ENCODE measurements at places on chromosomes 1 and 21.

- DNase-seq, result no peak
These were observed 14.1 kb upstream of the TRAPPC10 start for GRCh38 chr21:43997766-43998742.

GRCh38 chr1:210771131-210771530 is 362.8 kb downstream of the KCNH1 start:
- no peak for DNase-seq

GRCh38 chr1:64687725-64688327 is 57.0 kb upstream of the RAVER2 start:
- no peak for DNase-seq

- DNase-seq, result no peak
These were observed 116.9 kb downstream of the ETS2 start for GRCh38 chr21:38922474-38923235.

DNA sequence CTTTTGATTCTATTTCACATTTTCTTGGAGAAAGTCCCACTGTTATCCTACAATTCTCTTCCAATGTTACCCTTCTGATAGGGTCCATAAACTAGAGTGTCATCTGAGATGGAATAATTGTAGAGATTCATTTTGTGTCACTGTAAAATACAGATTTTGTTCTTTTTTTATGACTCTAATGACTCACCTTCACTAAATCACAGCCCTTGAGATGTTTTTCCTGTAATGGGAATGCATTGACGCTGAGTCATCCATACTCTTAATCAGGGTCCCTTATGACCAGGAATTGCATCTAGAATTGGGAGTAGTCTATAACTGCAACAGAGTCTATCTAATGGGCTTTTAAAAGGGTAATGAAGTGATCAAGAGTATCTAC is 315.5 kb downstream of the TGFB2 start:
- no peak for DNase-seq

- no peak for DNase-seq
These were observed 198.1 kb upstream of the TMEM51 start for GRCh38 chr1:14955402-14955801.

DNA sequence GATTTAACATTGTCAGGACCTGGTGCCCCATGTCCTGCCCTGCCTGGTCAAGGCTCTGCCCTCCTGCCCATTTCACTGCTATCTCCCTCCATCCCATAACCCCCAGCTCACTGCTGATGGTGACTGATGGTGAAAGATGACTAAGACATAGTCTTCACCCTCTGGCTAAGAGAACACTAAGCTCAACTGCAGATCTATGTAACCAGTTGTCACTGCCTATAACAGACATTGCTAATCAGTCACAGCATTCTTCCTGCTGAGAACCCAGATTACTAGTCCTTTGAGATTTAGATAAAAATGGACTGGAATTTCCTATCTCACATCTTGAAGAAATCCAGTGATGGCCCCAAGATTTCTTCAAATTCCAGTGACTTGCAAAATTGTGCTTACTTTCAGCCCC is 8.0 kb upstream of the ZNF362 start:
- no peak for DNase-seq

DNA sequence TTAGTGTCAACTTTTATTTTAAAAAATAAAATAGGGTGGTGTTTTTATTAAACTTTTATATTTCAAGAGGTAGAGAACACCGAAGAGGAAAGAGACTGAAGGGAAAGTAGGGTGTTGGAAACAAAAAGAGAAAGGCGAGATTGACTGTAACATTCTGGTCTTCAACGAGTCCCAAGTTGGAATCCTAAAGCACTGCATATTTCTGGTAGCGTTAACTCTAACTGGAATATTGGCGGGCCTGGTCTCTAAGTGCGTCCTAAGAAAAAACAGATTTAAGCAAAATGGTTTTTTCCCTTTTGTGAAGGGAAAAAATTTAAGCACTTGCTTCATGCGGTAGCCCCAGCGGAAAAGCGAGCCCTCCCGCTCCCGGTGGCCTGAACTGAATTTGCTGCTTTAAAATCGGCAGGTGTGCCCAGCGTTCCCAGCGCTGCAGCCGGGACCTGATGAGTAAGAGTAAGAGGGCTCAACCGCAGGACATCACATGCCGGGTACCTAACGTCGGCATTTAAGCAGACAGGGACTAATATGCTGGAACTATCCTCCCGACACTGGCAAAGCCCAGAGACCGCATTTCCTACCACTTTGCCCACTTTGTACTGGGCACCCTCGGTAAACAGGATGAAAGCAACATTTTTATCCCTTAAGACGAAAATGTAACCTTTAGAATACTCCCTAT is 30.5 kb upstream of the NFIA start:
- no peak for DNase-seq

DNA sequence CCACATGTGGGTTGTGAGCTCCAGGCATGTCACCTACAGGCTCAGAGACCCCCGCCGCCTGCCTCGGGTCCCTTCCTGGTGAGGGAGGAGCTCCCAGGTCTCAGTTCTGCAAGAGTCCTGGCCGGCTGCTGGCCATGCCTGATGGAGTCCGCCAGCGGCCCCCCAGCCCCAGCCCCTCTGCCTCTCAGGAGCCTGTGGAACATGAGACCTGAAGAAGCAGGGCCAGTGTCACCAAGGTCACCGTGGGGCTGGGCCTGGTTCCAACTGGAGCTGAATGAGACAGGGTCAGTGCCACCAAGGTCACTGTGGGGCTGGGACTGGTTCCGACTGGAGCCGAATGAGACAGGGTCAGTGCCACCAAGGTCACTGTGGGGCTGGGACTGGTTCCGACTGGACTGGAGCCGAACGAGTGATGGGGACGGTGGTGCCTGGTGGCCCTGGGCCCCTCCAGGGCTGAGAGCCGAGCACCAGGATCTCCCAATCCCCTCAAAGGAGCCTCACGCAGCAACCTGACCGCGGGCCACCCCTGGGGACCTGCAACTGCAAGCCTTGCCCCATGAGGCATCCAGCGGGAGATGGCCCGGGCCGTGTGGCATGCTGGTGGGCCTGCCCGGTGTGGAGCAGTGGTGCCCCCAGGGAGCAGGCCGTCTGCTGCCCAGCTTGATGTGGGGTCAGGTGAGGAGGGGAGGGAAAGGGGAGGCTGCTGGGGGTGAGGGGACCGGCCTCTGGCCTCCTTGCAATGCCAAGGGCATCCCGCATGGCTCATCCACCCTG is 14.5 kb upstream of the PTTG1IP start:
- no peak for DNase-seq

DNA sequence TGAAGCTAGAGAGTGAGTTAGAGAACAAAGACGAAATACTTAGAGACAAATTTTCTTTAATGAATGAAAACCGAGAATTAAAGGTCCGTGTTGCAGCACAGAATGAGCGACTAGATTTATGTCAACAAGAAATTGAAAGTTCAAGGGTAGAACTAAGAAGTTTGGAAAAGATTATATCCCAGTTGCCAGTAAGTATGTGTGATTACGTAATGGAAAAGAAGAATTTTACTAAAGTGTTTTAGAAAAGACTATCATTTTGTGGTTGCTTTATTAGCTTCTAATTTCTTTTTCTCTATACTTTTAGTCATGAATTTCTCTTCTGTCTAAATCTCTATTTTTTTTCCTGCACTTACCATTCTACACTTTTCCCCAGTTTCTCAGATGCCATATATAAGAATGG is 26.7 kb downstream of the CCDC18 start:
- no peak for DNase-seq

- DNase-seq, result no peak
These were observed 36.6 kb upstream of the PIGC start for GRCh38 chr1:172480431-172480830.

- DNase-seq, result no peak
These were observed 122.6 kb downstream of the FCRL5 start for GRCh38 chr1:157429601-157430240.

DNA sequence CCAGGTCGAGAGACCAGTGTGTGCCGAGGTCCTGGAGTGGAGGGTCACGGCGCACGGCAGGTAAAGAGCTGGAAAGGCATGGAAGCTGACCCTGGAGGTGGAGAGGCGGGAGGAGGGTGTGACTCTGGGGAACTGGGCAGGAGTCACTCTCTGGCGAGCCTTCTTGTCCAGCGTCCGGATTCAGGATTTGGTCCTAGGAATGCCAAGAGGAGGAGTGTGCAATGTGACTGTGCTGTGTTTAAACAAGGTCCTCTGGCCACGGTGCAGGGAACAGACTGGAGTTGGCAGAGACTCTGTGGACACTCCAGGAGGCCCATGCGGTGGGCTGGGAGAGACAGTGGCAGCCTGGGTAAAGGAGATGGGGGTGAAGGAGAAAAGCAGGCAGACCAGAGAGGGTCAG is 64.2 kb upstream of the CASZ1 start:
- no peak for DNase-seq

- no peak for DNase-seq
These were observed 185.1 kb downstream of the FGGY start for GRCh38 chr1:59481881-59482505.

GRCh38 chr1:196260270-196260669 is 348.0 kb downstream of the KCNT2 start:
- no peak for DNase-seq

- no peak for DNase-seq
These were observed at the start of gene FAM163A for GRCh38 chr1:179742717-179743678. Gene FAM163A (plus strand): TSS chr1:179743291. CDS start chr1:179813098, 69,807 bp downstream.

DNA sequence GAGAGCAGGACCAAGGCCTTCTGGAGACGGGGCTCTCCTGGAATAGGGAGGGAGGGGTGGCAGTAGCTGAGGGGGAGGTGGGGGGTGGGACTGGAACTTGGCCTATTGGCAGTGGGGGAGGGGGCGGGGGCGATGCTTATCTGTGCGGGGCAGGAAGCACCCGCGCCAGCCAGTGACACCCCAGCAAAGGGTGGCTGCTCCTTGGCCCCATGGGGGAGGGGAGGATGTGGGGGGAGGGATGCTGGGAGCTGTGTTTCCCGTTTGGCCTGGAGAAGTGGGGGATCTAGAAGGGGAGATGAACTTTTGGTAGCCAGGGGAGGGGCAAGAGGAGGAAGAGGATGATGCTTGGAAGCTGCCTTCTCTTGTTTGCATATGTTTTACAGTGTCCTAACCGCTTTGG is 11.0 kb downstream of the ZBTB7B start:
- no peak for DNase-seq

GRCh38 chr1:65066419-65066765 is 81.6 kb upstream of the AK4 start:
- DNase-seq, result no peak

- DNase-seq, result no peak
These were observed 27.3 kb downstream of the ZNF691 start for GRCh38 chr1:42873670-42874069.
